Stimulated activated CD4-positive, alpha-beta T cell treated with anti-CD3 and anti-CD28 coated beads, Interleukin-1b, Interleukin-23, amount 100 ng/mL, for 24 hours (primary cell): ENCODE measurements at places on chromosomes 5 and 9.

DNA sequence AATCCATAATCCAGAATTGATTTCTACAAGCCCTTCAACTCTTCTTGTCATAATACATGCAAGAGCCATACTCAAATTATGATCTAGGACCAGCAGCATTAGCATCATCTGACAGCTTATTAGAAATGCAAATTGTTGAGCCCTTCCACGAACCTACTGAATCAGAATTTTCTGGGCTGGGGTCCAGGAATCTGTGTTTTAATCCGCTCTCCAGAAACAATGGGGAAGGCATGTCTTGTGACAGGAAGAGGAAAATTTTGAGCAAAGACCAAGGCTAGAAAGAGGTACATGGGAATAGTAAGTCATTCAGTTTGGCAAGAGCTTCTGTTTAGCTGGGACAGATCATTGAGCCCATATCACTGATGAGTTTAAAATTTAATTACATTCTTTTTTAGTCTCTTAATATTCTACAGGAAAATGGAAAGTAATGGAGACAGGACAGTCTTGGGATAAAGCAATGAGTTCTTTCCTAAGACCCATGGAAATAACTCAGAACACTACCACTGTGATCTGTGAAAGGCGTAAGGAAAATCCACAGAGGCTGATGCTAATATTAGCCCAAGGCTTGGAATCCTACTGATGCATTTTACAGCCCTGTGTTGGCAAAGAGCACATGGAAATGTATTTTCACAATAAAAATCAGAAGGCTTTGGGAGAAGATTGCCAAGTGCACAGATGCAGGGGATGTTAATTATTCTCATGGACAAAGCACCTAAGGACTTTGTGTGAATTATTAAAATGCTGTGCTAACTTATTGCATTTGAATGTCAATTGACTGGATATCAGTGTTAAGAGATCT is 73.7 kb upstream of the STK32A start:
- no peak for DNase-seq

DNA sequence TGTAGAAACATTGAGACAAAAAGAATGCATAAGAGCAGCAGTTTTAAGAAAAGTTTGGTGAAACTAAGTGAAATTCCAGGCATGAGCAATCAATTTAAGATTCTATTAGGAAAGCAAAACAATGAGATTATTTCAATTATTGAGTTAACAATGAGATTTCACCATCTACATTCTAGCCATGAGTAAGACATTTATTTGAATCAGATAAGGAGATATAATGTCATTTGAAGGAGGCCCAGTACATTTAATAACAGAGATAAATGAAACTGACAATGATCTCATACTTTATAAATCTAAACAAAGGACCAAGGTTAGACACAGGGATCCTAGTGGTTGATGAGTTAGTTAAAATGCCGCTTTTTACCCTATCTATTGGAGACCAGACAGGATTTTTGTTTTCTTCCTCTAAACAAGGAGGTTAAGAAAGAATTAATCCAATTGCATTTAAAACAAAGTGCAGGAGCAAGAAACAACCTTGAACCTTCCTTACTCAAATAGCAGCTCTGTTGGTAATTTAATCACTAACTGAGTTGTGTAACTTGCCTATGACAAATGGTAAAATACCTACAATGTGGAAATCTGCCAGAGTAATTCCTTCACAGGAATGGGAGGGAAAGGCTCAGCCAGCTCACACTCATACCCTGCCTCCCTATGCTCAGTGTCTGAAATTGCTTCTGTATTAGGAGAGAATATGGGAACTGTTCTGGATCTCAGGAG is 103.5 kb upstream of the NR3C1 start:
- DNase-seq: no peak

DNA sequence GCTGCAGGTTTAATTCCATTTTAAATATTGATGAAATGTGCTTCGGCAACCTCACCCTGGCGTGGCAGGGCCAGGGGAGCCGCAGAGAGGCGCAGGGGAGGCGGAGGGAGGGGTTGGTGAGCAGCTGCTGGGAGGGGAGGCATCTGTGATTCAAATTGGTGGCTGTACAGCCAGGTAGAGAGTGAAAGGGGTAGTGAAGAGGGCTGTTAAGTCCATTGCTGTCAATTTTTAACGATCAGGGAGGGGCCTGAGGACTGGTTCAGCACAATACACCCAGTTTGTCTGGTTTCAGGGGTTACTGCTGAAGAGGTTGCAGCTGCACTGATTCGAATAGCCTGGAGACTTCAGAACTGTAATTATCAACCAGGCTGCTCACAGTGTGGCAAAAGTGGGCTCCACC is 31.3 kb downstream of the LHX6 start:
- no peak for DNase-seq

GRCh38 chr5:133820507-133820906 is 147.9 kb downstream of the C5orf15 start:
- no peak for DNase-seq

- no peak for DNase-seq
These were observed 899 bp upstream of the MED10 start for GRCh38 chr5:6379246-6379645.
